ENCODE measurements at places on chromosomes 16 and 17.
A peak's percentile ranks its signal among the peaks of the same experiment; 100 is the strongest.

GRCh38 chr16:11637320-11637719 lies 30.9 kb upstream of the SNN start:
- DNase-seq = no peak

DNA sequence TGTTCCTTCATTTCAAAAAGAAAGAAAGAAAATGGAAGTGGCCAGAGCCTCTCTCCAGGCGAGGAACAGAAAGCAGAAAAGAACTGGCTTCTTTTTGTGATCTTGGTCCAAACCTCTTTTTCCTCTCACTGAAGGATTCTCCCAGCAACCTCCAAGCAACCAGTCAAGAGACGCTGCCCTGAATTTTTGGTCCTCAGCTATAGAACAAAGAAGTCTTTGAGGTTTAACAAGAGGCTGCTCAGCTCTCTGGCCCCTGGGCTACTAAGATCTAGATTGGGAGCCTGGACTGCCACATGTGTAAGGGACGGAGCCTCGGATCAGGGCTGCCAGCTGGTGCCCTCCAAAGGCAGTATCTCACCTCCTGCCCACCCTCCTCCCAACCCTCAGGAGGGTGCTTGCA lies 62.6 kb downstream of the AXIN2 start:
- no peak for DNase-seq

DNA sequence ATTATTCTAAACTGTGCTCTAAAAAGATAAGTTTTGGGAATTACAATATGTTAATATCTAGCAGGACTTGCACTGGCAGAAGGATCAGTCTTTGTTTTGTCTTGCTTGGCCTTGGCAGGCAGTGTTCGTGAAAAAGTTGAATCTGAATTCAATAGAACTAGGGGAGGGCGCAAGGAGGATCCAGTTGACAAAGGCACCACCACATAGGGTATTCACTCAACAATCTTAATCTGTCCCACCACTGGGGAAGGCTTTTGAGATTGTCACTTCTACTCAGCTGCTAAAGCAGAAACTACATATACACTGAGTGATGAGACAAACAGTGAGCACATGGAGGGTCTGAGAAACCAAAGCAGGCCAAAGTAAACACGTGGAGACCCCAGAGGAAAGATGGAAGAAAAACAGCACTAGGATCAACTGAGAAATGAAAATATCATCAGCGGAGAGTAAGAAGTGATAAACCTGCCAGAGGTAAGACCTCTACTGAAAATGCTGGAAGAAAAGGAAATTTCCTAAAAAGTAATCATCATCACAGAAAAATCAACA lies 2.4 kb downstream of the AMFR start:
- DNase-seq = no peak

- DNase-seq = peak; percentile 62
These were observed 1.3 kb downstream of the ARL5C start for GRCh38 chr17:39164675-39165143.

DNA sequence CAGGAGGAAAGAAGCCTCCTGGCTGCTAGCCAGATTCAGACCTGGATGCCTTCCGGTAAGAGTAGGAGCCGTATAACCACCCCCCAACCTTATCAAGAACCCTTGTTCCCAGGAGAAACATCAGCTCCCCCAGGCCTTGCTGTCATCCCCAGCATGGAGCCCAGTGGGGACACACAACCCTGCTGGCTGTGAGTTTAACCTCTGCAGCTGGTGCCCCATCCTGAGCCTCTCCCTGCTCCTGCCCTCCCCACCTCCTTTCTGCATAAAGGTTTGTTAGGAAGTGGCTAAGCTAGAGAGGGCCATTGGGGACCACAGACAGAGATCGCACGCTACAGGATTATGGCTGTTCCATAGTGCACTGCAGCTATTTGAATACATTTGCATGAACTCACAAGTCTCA lies 55.5 kb upstream of the RPL38 start:
- no peak for DNase-seq

- DNase-seq = peak; percentile 51
These were observed 1.2 kb downstream of the C16orf54 start for GRCh38 chr16:29744541-29745101.

All from CD8-positive, alpha-beta memory T cell (primary cell).